Stimulated activated CD4-positive, alpha-beta T cell treated with anti-CD3 and anti-CD28 coated beads, Interleukin-4, amount 100 ng/mL, for 4 hours (primary cell): ENCODE measurements at places on chromosomes 12 and 14.

- DNase-seq, result no peak
Observed at GRCh38 chr12:116174006-116174405, 103.5 kb downstream of the MED13L start.

DNA sequence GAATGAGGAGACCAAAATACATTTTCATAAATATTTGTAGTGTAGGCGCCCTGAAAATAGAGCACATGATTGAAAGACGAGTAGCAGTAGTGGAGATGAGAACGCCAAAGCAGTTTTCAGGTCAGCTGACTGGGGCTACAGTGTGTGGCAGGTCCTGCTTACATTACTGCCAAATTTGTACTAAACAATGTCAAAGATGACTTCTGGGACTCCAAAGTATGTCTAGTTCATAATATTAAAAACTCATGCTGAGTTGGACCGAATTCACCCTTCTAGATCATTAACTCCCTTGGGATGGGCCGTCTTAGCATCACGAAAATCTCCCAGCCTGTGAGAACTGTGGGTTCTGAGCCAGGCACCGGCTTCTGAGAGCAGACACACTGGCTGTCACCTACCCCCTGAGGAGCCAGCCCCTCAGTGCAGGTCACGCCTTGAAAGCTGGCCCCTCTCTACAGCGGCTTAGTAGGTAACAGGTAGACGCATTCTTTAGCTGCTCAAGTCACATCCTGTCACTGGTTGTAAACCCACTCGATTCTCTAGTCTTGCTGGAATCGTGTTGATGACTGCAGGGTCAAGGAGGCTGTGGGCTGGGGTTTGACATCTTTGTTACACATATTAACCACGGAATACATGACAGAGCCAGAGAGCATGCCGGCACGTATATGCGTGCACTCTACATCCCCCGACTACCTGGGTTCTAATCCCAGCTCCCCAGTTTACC is 210.4 kb downstream of the ETV6 start:
- DNase-seq, result no peak

DNA sequence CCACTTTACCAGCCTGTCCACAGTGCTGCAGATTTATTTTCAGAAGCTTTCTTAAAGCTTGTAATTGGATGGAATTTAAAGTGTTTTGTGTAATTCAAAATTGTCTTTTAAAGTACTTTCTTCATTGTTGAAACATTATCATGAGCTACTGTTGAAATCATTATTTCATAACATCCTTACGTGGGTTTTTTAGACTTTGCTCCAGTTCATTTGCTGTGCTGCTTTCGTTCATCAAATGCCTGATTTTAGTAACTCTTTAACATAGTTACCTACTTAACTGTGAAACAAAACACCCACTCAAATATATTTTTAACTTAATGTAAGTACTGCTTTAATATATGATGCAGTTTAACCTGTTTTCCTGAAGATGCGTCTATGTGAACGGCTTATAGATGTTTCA is 47.5 kb downstream of the PIWIL1 start:
- no peak for DNase-seq

DNA sequence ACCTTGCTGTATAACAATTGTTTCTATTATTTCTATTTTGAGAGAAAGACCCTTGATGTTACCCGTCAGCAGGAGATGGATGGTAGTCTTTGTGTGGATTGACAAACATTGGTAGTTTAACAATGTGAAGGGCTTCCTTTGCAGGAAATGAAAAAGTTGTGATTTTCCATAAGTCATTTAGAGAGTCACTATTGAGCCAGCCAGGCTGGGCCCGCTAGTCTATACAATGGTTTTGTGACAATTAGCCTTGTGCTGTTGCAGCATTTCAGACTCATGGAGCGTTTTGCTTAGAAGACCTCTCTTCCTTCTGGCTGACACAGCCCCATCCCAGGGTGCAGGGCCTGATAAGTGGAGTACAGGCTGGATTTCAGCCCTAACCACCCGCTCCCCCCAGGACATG is 18.3 kb upstream of the SLC38A2 start:
- no peak for DNase-seq

DNA sequence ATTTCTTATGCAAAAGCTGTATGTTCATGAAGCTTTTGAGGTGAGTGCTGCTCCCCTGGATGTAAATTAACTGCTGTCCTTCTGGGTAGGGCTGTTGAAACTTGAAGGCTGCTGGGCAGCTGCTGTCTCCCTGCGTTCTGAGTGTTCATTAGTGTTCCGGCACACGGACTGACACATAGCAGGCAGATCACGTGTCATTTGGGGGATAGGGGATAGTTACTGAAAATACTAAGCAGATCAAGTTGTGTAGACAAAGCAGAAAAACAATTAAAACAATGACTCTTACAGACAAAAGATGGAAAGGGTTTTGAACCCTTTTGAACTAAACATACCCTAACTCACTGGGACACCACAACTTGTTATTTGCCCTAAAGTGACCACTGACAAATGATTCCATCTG is 82.5 kb downstream of the PRICKLE1 start:
- no peak for DNase-seq

DNA sequence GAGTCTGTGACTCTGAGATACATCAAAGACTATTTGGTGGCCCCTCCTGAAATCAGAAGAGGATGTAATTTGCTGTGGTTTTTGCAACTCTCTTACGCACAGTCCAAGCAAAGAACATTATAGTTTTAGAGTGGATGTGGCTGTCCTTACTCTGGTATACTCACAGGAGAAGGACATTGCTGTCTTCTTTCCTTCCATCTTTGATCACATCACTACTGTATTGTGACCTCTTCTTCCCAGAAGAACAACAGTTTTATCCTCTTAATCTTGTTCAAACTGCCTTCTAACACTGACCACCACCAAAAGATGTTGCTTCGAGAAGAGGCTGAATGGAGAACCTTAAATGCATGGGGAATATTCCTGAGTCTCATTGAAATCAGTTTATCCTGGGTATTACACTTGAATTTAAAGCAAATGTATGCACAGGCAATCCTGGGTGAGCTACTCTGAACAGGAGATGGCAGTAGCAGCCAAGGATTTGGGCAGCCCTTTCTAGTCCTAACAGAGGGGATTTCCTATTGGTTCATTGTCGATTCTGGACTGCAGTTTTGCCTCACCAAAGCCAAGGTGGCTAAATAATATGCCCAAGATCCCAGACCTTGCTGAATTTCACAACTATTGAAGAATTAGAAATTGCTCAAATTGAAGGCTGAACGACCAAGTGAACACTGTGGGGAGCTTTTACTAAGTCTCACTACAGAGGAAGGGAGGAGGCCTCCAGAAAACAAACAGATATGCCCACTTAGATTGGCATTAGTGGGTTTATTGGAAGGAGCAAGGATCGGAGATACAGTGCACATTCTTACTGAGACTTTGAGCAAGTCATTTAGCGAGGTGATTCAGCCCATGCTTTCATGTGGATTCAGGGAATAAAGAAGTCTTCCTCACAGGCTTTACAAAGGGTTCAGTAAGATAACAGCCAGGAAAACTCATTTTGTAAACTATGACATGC is 282.8 kb downstream of the PAWR start:
- DNase-seq, result no peak

DNA sequence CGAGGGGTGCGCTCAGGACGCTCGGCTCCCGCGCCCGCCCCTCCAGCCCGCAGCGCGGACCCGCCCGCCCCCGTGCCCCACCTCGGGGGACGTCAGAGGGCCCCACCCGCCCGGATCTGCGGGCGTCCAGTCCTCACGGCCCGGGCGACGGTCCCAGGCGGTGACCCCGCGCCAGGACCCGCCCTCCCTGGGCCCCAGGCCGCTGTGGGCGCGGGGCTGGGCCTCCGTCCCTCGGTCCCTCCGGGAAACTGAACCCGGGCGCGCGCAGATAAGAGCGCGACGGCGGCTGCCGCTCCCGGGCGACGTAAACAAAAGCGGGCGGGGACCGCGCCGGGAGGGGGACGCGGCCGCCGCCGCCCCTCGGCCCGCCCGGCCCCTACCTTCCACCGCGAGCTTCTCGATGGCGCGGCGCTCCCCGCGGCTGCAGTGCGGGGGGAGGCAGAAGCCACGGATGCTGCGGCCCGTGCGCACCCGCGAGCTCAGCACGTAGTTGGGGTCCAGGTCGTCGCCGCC is 1.1 kb downstream of the CKB start:
- no peak for DNase-seq

DNA sequence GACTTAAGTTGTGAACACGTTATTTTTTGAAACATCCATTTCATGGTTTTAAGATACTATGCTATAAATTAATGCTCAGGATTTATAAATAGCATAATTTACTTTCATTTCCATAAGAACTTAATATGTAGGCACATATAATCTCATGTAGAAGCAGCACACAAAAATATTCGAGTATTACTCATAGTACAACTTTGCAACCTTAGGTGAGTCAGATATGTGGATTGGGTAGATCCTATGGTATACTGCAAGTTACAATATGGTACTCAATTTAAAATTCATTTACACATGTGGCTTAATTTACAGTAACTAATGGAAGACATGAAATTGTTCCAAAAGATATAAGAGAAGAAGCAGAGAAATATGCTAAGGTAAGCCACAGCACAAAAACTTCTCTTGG is 26.0 kb downstream of the PSMA3 start:
- DNase-seq, result no peak

DNA sequence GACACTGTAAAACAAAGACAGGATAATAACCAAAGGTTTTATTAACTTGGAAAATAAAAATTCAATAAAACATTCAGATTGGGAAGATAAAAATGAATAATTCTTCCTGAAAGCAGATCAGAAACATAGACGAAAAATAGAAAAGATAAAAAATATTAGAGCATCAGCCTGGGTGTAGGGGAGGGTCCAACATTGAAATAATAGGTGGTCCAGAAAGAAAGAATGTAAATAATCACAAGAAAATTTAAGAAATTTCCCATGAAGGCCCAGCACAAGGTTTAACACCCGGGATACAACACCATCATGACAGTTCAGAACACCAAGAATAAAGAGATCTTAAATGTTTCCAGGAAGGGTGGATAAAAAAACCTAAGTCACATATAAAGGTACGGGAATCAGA is 31.1 kb upstream of the DICER1 start:
- no peak for DNase-seq

DNA sequence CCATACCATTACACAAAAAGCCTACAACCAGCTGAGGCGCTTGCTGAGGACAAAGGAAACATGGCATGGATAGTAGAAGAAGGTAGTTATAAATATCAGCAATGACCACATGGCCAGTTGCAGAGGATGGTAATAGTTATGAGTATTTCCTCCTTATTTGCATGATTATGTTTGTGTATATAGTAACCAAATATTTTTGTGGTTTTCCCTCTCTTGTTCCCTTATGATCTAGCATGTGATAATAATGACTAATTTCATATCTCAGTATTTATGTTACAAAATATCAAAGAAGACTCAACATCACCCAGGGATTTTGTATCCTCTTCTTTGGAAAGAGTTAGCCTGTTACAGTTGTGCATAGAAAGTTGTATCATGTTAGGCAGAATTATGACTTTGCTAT is 13.5 kb upstream of the CATSPERB start:
- no peak for DNase-seq

- DNase-seq, result no peak
Observed at GRCh38 chr12:82690006-82690405, 3.3 kb downstream of the TMTC2 start.

DNA sequence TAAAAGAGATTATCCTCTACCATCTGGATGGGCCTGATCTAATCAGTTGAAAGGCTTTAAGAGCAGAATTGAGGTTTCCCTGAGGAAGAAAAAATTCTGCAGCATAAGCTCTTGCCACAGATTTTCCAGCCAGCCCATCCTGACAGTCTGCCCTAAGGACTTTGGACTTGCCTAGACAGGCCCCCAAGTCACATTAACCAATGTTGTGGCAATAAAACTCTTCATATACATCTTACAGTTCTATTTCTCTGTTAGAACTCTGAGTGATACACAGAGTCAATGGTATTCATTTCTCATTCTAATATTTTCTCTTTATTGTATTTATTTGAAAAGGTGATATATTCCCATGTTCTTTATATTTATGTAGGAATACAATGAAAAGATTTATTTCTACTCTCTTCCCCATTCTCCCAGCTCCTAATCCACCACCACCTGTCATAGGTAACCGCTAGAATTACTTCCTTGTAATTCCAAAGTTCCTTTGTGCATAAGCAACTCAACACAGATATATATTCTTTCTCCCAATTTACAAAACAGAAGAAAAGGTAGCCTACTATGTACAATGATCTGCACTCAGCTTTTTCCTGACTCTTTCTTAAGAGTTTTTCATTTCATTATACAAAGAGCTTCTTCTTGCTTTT is 182.1 kb downstream of the CAPZA3 start:
- DNase-seq, result no peak

GRCh38 chr12:25324861-25325260 is 74.1 kb upstream of the KRAS start:
- DNase-seq, result no peak

DNA sequence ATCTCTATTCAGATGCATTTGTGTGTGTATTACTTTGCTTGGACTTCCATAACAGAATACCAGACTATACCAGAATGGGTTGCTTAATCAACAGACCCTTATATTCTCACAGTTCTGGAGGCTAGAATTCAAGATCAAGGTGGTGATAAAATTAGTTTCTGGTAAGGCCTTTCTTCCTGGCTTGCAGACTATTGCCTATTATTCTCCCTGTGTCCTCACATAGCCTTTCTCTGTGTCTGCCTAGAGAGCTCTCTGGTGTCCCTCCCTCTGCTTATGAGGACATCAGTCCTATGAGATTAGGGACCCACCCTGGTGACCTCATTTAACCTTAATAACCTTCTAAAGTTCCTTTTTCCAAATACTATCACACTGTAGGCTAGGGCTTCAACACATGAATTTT is 106.0 kb downstream of the FAR2 start:
- DNase-seq, result no peak

DNA sequence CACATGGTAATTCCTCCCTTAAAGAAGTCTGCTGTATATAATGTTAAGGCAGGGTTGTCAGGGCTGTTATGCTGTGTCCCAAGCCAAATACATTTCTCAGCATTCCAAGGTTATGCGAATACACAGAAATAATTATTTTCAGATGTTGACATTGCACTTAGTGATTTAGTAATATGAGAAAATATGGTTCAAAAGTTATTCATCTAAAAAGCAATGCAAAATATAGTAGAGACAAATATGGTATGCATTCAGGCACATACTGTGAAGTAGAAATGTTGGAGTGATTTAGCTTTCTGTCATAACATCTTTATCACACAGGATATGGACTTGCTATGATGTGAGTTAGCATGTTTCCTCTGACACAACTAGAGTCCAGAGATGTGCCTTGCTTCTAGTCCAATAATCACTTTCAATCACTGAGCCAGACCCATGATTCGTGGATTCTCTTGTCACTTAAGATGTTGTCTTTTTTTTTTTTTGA is 70.0 kb downstream of the PDE3A start:
- no peak for DNase-seq

- no peak for DNase-seq
Observed at GRCh38 chr12:109741286-109741969, 27.8 kb downstream of the FAM222A start.
